ENCODE measurements at places on chromosomes 3 and 15.

DNA sequence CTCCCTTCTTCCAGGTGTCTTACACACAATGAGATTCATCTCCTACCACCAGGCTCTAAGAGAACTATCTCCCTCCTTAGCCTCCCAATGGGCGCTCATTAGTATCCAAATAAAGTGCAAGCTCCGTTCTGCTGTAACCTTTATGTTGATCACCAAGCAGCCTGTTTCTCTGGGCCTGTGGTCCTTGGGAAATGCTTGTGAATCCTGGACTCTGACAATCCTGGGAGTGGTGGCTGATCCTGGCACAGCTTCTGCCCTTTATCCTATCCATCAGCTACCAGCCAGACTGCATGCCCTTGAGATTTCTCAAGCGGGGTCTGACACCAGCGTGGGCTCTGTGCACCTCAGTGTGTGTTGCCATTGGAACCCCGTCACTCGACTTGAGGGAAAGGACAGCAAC, 26.1 kb upstream of the USP3 start:
- DNase-seq = no peak

- no peak for DNase-seq
These were observed 818.2 kb upstream of the LMCD1 start for GRCh38 chr3:7683426-7683825.

DNA sequence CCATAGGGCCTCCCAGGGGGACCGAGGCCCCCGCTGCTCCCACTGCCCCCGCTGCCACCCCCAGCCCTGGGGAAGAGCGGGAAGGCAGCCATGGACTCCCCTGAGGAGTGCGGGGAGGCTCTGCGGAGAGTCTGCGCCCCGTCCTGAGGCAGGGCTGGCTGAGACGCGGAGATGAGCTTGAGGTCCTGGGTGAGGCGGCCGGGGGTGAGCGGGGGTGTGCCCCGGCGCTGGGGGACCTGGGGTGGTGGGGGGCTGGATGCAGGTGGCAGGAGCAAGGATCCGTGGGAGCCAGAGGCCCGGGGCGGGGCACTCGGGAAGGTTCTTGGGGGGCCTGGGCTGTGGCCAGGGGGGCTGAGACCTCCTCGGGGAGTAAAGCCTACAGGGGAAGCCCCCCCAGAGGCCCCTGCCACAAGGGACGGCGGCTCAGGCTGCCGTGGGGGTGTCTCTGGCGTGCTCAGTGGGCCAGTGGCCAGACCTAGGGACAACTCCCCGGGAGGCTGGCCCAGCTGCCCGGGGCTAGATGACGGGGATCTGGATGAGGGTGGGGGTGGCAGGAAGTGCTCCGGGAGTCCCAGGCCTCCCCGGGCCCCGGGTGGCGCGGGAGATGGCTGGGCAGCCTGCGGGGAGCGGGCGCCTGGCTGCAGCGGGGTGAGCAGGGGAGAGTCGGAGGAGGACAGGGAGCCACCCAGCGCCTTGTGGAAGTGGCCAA, 45.9 kb downstream of the HCN4 start:
- no peak for DNase-seq

- no peak for DNase-seq
These were observed 702.2 kb downstream of the NLGN1 start for GRCh38 chr3:174099724-174100123.

DNA sequence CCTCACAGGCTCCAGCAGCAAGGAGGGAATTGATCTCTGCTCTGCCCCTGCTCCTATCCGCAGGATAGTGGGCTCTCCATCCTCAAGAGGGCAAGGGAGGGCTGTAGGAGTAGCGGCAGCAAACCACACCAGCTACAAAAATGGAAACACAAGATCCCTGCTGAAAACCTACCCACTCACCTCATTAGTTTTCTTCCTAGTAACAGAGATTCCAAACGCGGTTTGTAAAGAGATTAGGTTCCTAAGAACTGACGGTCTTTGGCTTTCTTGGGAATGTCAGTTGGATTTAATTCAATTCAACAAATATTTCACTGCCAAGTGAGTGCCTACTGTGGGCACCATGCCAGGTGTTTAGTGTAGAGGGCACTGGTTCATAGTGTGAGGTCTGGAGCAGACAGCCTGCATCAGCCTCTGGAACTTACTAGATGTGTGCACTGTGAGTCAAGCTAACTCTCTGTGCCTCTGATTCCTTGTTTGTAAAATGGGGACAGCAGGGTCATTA, 84.7 kb downstream of the MRPL46 start:
- DNase-seq = no peak

DNA sequence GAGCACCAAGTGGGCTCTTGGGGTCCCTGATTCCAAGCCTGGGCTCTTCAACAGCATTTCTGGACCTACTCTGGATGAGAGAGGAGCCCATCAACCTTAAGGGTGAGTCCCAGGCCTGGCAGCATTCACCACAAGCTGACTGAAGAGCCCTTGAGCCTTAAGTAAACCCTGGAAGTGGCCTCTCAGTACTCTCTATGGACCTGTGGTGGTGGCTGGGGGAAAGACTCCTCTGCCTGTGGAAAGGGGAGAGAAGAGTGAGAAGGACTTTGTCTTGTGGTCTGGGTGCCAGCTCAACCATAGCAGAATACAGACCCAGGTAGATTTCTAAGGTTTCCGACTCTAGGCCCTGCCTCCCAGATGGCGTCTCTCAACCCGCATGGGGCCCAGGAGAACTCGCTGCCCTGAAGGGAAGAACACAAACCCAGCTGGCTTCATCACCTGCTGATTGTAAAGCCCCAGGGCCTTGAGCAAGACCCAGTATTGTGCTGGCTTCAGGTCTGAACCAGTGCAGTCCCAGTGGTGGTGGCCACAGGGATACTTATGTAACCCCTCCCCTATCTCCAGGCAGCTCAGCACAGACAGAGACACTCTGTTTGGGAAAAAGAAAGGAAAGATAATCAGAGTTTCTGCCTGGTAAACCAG, 71.4 kb downstream of the TFDP2 start:
- DNase-seq = no peak

- DNase-seq = no peak
These were observed 22.1 kb downstream of the MAPKAPK3 start for GRCh38 chr3:50639055-50639494.

GRCh38 chr15:49282366-49282765, 112.3 kb downstream of the GALK2 start:
- DNase-seq = no peak

DNA sequence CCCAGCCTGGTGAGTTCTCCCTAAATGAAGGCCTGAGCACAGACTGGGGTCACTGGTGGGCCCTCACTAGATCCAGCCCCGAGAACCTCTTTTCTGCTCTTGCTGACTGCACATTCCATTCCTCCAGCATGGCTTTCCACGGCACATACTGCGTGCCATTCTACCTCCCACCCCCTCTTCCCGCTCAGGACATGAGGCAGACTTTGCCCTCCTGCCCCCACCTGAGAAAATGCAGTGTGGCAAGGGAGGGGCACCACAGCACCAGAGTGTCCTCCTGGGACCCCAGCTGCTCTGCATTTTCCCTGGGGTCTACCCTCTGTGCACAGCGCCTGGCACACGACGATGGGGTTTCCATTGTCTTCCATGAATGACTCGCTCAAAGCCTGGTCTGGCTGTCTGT, 6.1 kb upstream of the SLCO2A1 start:
- no peak for DNase-seq

DNA sequence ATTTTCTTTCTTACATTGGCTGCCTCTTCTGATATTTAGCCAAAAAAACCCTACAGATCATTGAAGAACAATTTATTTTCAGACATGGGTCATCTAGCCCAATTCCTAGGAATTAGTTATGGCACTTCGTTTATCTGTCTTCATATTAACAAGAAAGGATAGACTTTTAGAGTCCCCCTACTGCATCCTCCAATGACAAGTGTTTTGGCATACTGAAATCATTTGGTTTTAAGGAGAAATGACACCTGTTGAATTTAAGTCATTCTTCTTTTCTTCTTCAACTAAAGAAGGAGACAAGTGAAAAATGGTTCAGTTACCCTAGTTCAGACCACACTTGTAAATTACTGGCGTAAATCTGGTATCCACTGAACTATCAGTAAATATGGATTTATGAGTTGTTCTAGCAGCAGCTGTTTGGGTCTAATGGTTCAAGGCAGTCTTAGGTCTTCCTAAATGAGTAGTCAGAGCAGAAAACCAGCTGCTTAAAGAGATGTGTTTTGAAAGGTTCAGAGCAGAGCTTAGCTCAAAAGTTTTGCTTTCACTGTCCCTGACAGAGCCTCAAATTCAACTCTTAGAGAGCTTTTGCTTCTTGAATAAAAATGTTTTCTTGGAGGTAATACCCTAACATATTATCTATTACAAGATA, 5.6 kb downstream of the VGLL3 start:
- no peak for DNase-seq

- DNase-seq = no peak
These were observed 38.9 kb upstream of the KIF23 start for GRCh38 chr15:69375151-69375790.

GRCh38 chr15:43531018-43531670, 13.7 kb downstream of the MAP1A start:
- DNase-seq = no peak

GRCh38 chr3:88984832-88985231, 122.6 kb upstream of the EPHA3 start:
- DNase-seq = no peak

Measured in GM10248 (cell line).